Transverse colon (tissue), 4 donors: ENCODE measurements at places on chromosomes 13 and 19. TPM values are rescaled to one million over a fixed set of nuclear protein-coding genes. Genes with fewer than 3 reads are reported as not detected.

The COX6B2 gene
- total RNA-seq: 15.1 TPM

The ATP4A gene
- total RNA-seq: not detected

The KIR2DL3 gene
- not detected for total RNA-seq

The FCAR gene
- total RNA-seq: not detected

The ZNF83 gene
- total RNA-seq: 13.3 TPM

The KLK2 gene
- 3.8 TPM for total RNA-seq

The CAPS gene
- 57.3 TPM for total RNA-seq

The TNFSF13B gene
- not detected for total RNA-seq

The COX7A1 gene
- not detected for total RNA-seq

The FFAR2 gene
- total RNA-seq: 2.2 TPM

The TUBA3C gene
- total RNA-seq: not detected

The TIMM29 gene
- 44.2 TPM for total RNA-seq

The FGF9 gene
- total RNA-seq: 1.8 TPM

The SULT2A1 gene
- not detected for total RNA-seq

The ATP12A gene
- total RNA-seq: not detected

The C19orf12 gene
- total RNA-seq: 33.3 TPM

The GFY gene
- total RNA-seq: not detected

The FREM2 gene
- 2.2 TPM for total RNA-seq

The IL4I1 gene
- total RNA-seq: not detected

The EPS8L1 gene
- total RNA-seq: 115 TPM

The METTL21C gene
- total RNA-seq: not detected
